ENCODE measurements at places on chromosomes 11 and 22. TPM values are rescaled to one million over a fixed set of nuclear protein-coding genes. Genes with fewer than 3 reads are reported as not detected.

Gene IPO7
- total RNA-seq = 150 TPM

DNA sequence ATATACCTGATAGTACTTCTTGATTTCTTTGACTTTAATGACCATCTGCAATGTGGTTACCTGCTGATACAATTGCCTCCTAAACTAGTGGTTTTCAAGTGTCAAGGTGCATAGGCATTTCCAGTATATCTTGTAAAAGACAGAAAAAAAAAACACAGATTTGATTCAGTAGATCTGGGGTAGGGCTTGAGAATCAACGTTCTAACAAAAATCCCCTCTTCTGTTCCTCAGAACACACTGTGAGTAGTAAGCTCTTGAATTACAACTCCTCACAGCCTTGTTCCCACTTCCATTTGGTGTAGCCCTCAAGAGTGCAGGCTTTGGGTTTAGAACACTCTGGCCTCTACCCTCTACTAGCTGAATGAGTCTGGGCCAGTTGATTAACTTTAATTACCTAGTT, 78.0 kb upstream of the CTSC start:
- H3K27ac ChIP-seq = no peak overlapping the region
- peaks cover 10% of the 10 kb centered on the region for H3K4me1 ChIP-seq
- no peaks in the 10 kb centered on the region for H3K36me3 ChIP-seq

Gene CCDC179
- total RNA-seq = not detected

DNA sequence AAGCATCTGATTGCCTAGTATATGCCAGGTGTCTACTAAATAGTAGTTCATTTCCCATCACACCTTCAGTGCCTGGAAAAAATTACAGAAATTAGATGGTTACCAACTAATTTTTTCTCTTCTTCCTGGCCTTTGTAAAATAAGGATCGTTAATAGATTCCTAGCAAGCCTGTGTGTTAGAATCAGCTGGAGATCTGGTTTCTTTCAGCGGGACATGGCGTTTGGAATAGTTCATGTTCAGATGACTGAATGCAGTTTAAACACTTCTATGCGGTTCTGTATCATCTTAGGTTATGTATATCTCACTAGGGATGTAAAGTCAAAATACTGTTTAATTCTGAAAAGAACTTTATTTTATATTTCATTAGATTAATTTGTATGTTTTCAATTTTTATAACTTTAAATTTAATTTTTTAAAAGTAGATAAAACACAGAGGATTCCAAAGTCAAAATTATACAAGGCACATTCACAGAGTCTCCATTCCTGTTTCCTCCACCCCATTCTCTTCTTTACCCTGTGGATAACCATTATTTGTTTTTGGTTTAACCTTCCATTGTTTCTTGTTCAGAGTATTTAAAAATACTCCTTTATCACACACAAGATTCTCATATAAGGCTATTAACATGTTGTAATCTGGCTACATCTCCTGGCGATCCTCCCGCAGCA, 132.8 kb downstream of the ATXN10 start:
- DNase-seq = no peak
- H3K27ac ChIP-seq = no peak overlapping the region

DNA sequence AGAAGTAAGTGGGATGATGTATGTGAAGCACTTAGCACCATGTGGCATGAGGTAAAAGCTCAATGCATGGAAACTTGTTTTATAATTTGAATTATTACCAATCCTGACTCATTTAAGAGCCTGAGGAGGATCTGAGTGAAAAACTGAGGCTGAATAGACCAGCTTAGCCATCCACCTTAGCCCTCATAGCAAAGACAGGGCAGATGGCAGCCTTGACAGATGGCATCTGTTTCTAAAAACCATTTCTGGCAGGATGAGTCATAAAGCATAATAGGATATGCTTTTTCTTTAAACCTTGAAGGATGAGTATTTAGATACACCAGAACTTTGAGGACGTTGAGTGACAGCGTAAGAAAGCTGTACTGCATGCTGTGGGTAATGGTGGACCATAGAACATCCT, 61.0 kb upstream of the NAV2 start:
- no peaks in the 10 kb centered on the region for H3K27me3 ChIP-seq
- DNase-seq = no peak
- no peak overlapping the region for H3K27ac ChIP-seq
- no peak overlapping the region for H3K4me3 ChIP-seq
- H3K36me3 ChIP-seq = no peaks in the 10 kb centered on the region

DNA sequence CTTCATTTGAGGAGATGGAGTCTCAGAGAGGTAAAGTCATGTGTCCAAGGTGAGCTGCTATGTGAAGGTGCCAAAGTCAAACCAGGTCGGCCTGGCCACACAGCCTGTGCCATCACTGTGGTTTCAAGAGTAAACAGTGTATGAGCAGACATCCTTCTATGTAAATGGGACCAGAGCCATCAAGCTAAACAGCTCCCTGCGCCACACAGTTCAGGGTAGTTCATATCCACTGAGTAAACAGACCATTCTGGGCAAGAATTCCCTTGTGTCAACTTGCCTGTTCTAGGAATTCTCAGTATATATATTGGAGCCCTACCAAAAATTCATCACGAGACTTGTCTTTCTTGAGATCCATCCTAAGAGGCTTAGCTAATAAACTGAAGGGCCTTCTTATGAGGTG, 77.5 kb downstream of the AMOTL1 start:
- no peak for DNase-seq
- no peak overlapping the region for H3K4me3 ChIP-seq
- H3K36me3 ChIP-seq = peaks cover 37% of the 10 kb centered on the region

Gene SPI1
- 8.3 TPM for total RNA-seq

- no peak for DNase-seq
- H3K4me1 ChIP-seq = peaks cover 36% of the 10 kb centered on the region
- no peak overlapping the region for H3K4me3 ChIP-seq
Measured at GRCh38 chr11:19763330-19763729, 50.7 kb downstream of the NAV2 start.

- no peaks in the 10 kb centered on the region for H3K4me1 ChIP-seq
- no peaks in the 10 kb centered on the region for H3K36me3 ChIP-seq
- DNase-seq = no peak
- H3K27me3 ChIP-seq = peaks cover 100% of the 10 kb centered on the region
- no peak overlapping the region for H3K4me3 ChIP-seq
- no peak overlapping the region for H3K27ac ChIP-seq
Measured at GRCh38 chr11:70713988-70714665, 315.8 kb downstream of the CTTN start.

GRCh38 chr11:46948378-46949131, 12.0 kb downstream of the CSTPP1 start:
- DNase-seq = no peak
- no peaks in the 10 kb centered on the region for H3K36me3 ChIP-seq
- no peaks in the 10 kb centered on the region for H3K4me1 ChIP-seq

DNA sequence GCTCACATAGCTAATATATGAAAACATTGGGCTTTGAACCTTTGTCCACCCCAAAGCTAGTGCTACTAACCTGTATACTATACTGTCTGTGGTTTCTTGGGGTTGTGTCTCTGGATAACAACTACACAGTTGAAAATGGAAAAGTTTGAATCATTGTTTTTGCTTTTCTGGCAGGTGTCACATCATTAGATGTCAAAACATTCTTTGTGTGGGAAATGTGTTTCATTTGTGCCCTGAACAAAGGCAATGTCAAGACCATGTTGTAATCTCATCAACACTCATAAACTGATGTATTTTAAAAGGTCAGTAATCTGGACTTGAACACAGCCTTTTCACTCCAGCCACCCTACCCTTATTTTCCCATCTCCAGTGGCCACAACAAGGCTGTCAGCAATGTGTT, 16.5 kb downstream of the SYT13 start:
- no peak overlapping the region for H3K27ac ChIP-seq
- no peaks in the 10 kb centered on the region for H3K36me3 ChIP-seq
- H3K4me1 ChIP-seq = peaks cover 10% of the 10 kb centered on the region
- peaks cover 75% of the 10 kb centered on the region for H3K27me3 ChIP-seq
- no peak for DNase-seq

DNA sequence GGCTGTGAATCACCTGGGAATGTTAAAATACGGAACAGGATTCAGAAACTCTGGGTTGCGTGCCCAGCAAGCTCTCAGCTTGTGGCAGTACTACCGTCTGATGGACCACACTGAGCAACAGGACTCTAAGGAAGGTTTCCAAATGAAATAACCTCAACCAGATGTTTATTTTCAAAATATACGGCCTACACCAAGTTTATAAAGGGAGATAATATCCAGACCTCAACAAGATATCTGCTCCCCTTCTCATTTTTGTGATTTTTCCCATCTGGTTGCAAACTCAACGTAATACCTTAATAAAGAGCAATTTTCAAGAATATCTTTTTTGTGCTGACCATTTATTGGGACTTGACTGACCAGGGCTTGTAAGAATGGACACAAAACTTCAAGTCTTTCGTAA, 49.4 kb downstream of the SLC25A17 start:
- no peak overlapping the region for H3K27ac ChIP-seq
- no peak overlapping the region for H3K4me3 ChIP-seq
- H3K4me1 ChIP-seq = no peaks in the 10 kb centered on the region
- DNase-seq = no peak
- H3K27me3 ChIP-seq = no peaks in the 10 kb centered on the region

DNA sequence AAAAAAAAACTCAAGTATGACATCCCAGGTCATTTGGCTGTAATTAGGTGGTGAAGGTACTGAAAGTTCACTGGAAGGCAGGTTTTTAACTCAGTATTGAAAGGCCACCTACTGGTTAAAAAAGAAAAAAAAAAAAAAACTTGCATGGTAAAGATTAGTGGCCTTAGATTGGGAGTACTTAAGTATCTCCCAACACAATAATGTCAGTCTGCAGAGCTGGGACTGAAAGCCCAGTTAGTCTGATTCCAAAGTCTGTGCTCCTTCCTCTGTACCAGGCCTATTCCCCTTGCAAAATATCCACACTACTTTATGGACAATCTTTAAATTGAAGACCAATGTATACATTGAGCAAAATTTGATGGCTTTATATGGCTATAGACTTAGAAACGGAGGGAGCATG, 85.5 kb downstream of the NOX4 start:
- H3K4me1 ChIP-seq = no peaks in the 10 kb centered on the region
- H3K36me3 ChIP-seq = no peaks in the 10 kb centered on the region
- H3K27me3 ChIP-seq = no peaks in the 10 kb centered on the region
- no peak overlapping the region for H3K27ac ChIP-seq
- H3K4me3 ChIP-seq = no peak overlapping the region
- DNase-seq = no peak

Gene CHRM1
- total RNA-seq = not detected

DNA sequence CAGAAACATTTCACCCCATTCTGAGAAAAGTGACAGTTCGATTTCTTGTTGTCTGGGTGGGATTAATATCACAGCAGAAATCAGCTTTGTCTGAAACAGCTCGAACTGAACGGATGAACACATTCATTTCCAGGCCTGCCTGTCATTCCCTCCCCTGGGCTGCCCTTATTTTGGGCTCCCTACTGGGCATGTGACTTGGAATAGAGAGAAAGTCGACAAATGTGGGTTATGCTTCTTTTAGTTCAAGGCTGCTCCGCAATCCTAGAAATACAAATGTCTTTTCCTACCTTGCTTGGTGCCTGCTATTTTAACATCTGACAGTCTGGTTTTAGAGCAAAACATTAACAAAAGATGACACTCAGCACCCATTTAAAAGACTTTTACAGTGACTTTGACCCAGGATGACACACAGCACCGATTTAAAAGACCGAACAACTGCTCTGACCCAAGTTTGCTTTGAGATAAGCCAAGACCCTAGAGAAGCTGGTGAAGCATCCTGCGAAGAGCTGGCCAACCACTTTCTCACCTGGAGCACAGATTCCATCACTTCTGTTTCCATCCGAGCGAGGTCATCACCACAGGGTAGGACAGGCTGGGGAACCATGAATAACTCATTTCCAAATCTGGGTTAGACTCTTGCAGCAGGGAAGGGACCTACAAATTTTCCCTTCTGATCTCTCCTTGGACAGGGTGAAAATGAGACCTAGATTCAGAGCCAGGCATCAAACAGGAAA, 13.1 kb downstream of the CLMP start:
- no peak for DNase-seq
- no peak overlapping the region for H3K27ac ChIP-seq
- no peak overlapping the region for H3K4me3 ChIP-seq

- H3K27me3 ChIP-seq = no peaks in the 10 kb centered on the region
- no peak for DNase-seq
- H3K4me3 ChIP-seq = no peak overlapping the region
- no peaks in the 10 kb centered on the region for H3K36me3 ChIP-seq
Measured at GRCh38 chr11:60872961-60873524, 5.7 kb downstream of the ZP1 start.

Gene OR2D2
- not detected for total RNA-seq

- H3K27me3 ChIP-seq = no peaks in the 10 kb centered on the region
- no peak overlapping the region for H3K27ac ChIP-seq
- no peak for DNase-seq
- H3K36me3 ChIP-seq = no peaks in the 10 kb centered on the region
- H3K4me1 ChIP-seq = peaks cover 77% of the 10 kb centered on the region
Measured at GRCh38 chr11:11563200-11563975, 58.4 kb downstream of the GALNT18 start.

GRCh38 chr11:95372097-95372656, 141.2 kb upstream of the SESN3 start:
- H3K27me3 ChIP-seq = no peaks in the 10 kb centered on the region
- H3K4me3 ChIP-seq = no peak overlapping the region
- no peaks in the 10 kb centered on the region for H3K36me3 ChIP-seq
- H3K4me1 ChIP-seq = no peaks in the 10 kb centered on the region
- H3K27ac ChIP-seq = no peak overlapping the region

DNA sequence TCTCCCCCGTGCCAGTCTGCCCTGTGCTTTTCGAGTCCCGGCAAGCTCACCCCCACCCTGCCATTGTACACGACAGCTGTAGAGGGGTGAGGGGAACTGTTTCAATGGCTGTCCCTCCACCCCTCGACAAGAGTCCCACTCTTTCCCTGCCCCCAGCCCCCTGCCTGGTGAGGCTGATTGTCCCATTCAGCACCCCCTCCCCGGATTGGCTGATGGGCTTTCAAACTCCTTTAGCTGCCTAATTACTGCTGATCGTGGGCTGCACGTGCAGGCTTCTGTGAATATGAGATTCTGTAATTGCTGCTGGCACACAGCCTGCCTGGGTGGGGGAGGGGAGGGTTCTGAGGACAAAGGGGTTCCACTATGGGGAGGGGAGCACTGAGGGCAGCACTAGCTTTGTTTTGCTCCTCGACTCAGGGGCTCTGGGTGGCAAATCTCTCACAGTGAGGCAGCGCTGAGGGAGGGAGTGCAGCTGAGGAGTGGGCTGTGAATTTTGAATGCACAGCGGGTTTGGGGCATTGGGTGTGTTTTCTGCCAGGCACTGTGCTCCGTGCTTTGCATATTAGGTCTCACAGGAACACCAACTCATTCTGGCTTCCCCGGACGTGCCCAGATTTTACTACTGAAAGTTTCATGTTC, 42.6 kb upstream of the ACCSL start:
- no peaks in the 10 kb centered on the region for H3K27me3 ChIP-seq
- no peaks in the 10 kb centered on the region for H3K4me1 ChIP-seq
- H3K36me3 ChIP-seq = no peaks in the 10 kb centered on the region
- no peak for DNase-seq
